ENCODE measurements at places on chromosomes 16 and 17. TPM values are rescaled to one million over a fixed set of nuclear protein-coding genes. Genes with fewer than 3 reads are reported as not detected.

GRCh38 chr16:11105038-11105903 is 150.7 kb downstream of the SOCS1 start:
- H3K27ac ChIP-seq, result no peak overlapping the region
- H3K27me3 ChIP-seq, result no peaks in the 10 kb centered on the region

The GNGT2 gene
- not detected for total RNA-seq

DNA sequence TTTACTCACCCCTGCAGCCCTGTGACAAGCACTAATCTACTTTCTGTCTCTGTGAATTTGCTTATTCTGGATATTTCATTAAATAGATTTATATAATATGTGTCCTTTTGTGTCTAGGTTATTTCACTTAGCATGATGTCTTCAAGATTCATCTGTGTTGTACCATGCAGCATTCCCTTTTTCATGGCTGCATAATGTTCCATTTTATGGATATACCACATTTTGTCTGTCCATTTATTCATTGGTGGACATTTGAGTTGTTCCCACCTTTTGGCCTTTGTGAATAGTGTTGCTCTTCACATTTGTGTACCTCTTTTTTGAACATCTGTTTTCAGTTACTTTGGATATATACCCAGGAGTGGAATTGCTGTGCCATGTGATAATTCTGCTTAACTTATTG is 110.3 kb downstream of the ELAC2 start:
- no peak overlapping the region for H3K4me3 ChIP-seq
- H3K4me1 ChIP-seq, result no peaks in the 10 kb centered on the region
- H3K36me3 ChIP-seq, result no peaks in the 10 kb centered on the region
- peaks cover 2% of the 10 kb centered on the region for H3K27me3 ChIP-seq

The NHLRC4 gene
- not detected for total RNA-seq

The SRCIN1 gene
- not detected for total RNA-seq

Data from SJSA1 (cell line).